ENCODE measurements at places on chromosomes 12 and 14.

DNA sequence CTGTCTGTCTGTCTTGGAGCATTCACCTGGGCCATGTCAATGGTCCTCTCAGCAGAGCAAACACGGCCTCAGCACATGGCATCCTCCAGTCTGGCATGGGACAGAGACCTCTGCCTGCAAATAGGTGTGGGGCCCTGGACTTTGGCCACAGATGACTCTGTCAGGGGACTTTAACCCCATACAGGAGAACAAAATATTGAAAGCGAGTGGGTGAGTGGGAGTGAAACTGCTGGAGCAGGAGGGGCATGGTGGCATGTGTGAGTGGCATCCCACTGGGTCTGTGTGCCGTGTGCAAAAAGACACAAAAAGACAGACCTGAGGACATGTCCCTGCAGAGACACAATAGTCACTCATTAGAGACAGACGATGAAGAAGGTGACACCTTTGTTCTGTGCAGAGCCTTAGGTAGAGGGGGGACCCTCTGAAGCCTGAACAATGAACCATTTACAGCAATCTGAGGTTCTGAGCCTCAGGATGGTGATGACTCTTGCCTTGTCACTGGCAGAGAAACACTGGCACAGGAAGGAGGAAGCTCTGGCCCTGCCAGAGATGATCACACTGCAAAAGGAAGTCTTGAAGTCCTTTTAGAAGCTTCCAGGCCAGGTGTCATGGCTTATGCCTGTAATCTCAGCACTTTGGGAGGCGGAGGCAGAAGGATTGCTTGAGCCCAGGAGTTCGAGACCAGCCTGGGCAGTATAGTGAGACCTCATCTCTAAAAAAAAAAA, 7.5 kb downstream of the LAG3 start:
- no peak for DNase-seq

DNA sequence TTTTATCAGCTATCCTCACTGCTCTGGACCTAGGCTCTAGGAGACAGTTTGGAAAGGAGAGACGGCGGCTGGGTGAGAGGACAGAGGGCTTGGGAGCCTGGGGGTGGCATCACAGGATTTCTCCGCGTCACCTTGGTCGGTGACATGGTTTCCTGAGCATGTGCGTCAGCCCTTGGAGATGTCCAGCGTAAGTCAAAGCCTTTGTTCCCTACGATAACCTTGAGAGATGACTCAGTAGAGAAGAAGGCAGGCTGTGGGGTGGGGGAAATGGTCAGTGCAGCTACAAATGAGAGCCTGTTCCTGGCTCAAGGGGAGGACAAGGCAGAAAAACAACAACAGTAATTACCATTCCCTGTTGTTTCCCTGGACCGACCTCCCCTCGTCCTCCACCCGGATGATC, 90.2 kb upstream of the TBX3 start:
- DNase-seq, result peak; percentile 5

DNA sequence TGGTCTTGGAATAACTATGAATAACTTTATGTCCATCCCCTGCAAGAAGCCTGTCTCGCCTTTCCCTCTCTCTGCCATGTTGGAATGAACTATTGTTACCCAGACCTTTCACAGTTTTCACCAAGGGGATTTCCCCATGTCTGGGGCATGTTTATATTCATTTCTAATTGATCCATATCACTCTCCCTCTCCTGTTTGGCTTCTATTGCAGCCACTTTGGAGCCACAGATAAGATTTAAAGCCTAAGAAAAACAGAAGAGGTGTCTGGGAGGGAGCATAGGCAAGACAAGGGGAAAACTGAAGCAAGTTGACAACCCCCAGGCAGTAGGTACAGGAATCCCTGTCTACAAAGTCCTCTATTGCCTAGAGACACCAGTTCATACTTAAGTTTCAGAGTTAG, 41.0 kb upstream of the FOXJ2 start:
- no peak for DNase-seq

- no peak for DNase-seq
These were observed 48.4 kb upstream of the FOS start for GRCh38 chr14:75230140-75230792.

GRCh38 chr12:109440851-109441490, 36.1 kb downstream of the KCTD10 start:
- DNase-seq, result no peak
